Adrenal gland (tissue), 19 donors: ENCODE measurements at places on chromosomes 2 and 18.

DNA sequence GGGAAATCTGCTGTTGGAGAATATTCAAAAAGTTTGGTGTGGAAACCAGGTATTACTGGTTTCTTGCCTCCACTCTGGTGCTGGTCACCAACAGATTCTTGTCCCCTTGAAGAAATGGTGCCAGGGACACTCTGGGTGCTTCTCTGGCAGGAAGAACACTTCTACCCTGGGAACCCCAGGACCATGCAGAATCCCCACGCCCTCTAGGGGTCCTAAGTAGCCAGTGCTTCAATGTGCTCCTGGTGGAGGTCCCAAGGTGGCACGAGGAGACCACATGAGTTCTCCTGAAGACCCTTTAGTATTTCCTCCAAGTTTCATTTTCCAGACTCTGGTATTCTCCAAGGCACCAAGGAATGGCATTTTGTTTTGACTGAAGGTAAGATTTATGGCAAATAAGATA lies 380.6 kb downstream of the TSN start:
- DNase-seq = no peak

GRCh38 chr2:216075510-216076485 lies 5.8 kb downstream of the PECR start:
- DNase-seq = no peak

DNA sequence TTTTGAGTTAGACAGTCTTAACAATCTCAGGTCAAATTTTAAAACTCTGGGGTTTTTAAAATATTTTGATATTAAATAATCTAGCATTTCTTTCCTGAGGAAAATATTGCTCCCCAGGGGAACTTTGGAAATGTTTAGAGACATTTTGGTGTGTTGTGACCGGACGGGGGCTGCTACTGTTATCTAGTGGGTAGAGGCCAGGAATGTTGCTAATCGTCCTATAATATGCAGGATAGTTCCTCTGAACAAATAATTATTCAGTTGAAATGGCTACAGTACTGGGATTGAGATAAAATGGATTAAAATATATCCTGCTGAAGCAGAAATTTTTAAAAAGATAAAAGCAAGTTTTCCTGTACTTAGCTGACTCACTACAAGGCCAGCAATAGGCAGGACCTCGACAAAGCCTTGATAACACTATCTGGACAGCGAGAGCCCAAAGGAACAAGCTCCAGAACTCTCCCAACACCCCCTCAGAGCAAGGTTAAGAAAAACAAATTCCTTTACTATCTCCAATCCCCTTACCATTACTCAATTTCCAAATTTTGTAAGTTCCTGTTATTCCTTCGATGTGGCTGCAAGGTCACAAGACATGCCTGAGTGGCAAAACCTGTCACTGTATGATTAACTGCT lies 1407.4 kb downstream of the SUCLG1 start:
- DNase-seq = peak; percentile 21

DNA sequence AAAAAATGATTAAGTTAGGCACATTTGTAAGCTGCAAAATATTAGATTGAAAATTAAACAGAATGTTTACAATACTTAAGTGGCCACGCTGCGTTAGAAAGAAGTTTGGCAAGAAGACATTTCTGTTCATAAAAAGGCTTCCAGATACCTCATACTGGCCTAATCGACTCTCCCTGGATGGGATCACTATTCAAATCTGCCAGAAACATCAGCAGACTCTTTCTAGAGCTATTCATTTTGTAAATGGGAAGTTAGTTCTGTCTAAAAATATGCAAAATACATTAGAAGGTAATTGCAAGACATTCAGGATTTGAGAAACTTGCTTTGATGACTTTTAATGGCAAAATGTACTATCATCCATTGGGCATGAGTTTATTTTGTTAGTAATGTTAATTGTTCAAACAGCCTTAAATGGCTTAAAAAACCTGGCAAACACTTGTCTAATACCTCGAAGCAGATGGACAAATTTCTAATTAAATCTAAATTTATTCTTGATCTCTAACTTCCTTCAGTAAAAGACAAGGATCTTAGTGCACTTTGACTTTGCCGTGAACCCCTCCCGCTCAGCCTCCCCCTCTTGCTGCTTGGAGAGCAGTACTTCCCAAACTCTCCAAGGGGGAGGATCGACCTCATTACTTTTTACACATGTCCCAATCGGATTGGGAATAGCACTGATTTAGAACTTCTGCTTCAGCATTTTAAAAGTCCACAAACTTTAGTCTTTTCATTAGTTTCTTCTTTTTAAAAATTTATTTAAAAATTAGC lies 103.5 kb downstream of the SMIM21 start:
- DNase-seq = no peak

GRCh38 chr2:110940376-110940910 lies 180.3 kb upstream of the BCL2L11 start:
- no peak for DNase-seq

DNA sequence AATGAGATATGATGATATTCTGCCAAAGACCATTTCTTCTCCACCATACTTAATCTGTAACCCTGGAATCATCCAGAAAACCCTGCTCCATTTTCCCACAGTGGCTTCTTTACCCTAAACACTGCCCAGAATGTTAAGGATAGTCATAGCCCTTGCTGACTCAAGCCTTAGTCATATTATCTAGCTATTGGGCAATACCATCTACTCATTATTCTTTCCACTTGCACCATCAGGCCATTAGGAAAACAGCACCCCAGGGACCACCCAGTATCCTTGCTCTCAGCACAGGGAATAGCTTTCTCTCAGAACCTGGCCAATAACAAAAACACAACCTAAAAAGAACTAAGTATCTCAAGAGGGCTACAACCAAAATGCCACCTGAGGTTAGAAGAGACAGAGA lies 445.7 kb upstream of the SLC14A2 start:
- peak; percentile 23 for DNase-seq

- DNase-seq = no peak
These were observed 148.4 kb upstream of the MYO3B start for GRCh38 chr2:170029551-170029950.

GRCh38 chr2:189402932-189403331 lies 38.3 kb upstream of the WDR75 start:
- DNase-seq = no peak

- DNase-seq = peak; percentile 64
These were observed 584 bp downstream of the PPP4R1 start for GRCh38 chr18:9613550-9614400.

DNA sequence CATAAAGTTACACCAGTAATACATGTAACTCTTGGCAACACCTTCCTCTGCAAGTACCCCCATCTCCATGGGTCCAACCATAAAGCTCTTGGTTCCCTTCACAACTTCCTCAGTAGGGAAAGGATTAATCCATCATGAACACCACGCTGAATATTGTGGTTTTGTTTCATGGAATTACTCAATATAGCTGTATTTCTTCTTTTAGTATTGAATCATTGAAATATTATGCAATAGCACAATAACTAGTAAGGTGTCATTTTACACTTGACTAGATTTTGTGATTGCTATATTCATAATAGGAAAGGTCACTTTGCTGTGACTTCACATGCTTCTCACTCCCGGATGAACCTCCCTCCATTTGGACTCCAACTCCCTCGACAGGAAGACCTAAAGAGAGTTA lies 29.7 kb upstream of the PID1 start:
- no peak for DNase-seq
